Activated naive CD4-positive, alpha-beta T cell (primary cell): ENCODE measurements at places on chromosomes 2 and 18.

DNA sequence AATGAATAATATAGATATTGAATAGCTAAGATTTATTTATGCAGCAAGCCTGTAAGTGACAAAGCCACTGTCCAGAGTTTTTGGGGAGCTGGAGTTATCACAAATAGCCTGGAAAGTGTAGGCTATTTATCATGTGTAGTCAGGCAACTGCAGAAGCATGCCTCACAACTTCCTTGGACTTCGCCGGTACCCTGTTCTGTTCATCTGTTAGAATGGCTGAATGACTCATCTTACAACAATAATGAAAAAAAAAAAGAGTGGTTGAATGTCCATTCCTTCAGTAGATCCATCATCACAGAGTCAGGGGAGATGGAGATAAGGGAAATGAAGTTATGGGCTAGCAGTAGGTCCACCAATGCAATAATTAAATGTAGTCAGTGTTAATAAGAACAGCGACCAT, 24.0 kb upstream of the ATP5MC3 start:
- DNase-seq: no peak

DNA sequence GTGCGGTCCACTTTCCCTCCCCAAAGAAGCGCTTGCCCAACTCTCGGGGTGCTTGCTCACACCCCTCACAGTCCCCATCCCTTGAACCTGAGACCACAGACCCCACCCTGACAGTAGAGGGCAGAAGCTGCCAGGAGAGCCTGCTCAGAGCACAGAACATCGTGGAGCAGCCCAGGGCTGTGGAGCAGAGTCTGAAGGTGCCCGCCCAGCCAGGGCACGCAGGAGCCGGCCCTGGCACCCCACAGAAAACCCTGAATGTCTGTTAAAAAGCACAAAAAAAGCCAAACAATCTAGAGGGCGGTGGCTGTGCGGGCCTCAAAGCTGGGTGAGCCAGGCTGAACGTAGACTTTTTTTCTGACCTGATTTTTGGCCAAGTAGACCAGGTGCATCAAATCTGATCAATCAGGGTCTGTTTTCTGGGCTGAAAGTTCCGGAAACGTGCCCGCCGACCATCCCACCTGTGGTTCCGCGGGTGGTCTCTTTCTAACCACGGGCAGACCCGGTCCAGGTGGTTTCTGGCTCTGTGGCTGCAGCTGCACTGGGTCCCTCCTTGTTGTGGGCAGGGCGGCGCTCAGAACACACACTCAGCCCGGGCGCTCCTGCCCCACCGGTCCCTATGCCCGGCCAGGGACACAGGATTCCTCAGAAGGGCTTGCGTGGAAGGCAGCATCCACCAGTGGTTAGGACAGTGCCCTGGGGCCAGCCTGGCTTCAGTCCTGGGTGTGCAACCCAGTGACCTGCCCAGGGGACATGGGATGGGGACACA, 66.3 kb downstream of the SLC66A2 start:
- no peak for DNase-seq

DNA sequence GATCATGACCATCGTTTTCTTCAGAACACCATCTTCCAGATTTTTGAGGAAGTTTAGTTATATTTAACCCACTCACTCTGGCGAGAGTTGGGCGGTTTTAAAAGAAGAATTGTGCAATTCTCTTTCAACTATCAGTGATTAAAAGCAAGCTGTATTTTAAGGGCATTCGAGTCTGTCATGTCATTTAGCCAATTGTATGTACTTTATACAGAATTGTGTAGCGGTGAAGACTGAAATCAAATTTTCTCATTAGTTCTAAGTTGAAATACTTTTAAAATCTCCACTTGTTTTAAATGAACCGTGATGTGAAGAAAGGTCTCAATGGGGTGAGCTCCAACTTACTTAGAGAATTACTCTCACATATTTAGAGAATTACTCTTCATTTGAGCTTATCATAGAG, 214.6 kb upstream of the DTNA start:
- no peak for DNase-seq

GRCh38 chr2:101872480-101872879, 119.3 kb upstream of the IL1R2 start:
- DNase-seq: no peak

DNA sequence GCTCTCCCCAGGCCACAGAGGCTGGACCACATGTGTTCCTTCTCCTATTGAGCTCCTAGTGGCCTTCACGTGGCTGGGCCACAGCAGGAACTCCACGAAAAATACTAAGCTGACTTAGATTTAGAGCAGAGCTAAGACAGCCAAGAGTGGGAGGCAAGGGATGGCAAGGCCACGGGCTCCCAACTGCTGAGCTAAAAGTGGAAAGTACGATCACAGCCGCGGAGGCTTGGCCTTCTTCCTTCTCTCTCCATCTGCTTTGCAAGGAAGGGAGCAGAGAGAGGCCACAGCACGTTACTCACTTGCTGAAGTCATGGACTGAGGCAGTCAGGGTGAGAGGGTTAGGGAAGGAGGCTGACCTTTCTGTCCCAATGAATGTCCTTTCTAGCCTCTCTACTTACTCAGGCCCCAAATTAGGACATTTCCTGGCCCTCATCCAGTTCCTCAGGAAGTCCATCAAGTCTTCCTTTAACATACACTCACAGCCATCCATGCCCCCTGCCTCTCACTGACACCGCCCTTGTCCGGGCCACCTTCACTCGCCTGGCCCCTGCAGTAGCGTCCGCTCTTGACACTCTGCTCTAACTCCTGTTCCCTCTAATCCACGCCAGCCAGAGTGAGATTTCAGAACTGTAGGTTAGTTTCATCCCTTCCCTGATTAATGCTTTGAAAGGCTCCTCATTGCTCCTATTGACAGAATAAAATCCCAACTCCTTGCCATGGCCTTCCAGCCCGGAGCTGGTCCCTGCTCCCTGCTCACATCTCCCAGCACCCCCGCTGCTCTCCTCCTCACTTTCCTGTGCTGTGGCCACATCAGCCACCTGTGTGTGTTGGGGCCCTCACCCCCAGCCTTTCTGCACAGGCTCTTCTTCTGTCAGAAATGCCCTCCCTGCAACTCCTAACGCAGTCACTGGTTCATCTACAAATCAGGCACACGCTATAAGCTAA, 204.2 kb downstream of the CYP26B1 start:
- DNase-seq: no peak

DNA sequence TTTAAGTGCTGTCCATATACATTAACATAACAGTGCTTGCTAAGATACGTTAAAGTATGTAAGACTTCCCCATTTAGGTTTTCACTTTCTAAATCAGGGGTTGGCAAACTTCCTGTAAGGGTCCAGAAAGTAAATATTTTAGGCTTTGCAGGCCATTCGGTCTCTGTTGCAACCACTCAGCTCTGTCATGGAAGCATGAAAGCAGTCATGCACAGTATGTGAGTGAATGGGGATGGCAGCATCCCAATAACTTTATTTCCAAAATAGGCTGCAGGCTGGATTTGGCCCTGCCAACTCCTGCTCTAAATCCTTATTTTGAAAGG, 128.7 kb downstream of the PLA2R1 start:
- DNase-seq: no peak

GRCh38 chr2:239444626-239445577, 44.1 kb upstream of the HDAC4 start:
- DNase-seq: no peak

- no peak for DNase-seq
Observed at GRCh38 chr18:25287106-25287505, 64.9 kb downstream of the ZNF521 start.

DNA sequence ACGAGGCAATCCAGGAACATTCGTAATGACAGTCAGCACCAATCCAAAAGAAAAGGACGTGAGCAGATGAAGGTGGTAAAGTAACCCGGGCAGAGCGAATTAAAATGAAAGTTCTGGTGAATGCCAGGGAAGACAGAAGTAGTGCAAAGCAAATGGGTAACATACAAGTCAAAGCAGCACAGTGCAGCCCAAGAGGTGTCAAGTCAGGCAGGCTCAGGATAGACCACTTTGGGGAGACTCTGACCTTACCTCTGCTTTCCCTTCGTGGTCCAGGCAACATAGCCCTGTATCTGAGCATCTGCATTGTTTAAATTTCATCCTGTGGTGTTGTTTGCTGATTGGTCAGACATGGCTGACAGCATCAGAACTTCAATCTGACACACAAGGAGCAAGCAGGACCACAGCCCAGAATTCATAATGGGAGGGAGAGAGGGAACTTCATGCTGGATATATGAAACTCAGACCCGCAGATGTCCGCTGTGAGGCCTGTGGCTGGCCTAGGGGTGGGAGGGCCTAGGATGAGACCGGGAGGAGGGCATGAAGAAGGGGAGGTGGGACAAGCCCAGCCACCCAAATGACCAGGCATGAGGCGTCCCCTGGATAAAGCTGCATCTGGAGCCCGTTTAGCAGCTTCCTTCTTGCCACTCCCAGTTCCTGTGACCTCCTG, 285.7 kb downstream of the TCF4 start:
- DNase-seq: no peak

GRCh38 chr2:139357972-139358371, 577.8 kb upstream of the NXPH2 start:
- DNase-seq: no peak

GRCh38 chr2:127563458-127564428, 28.3 kb downstream of the MYO7B start:
- DNase-seq: no peak

- no peak for DNase-seq
Observed at GRCh38 chr18:13437796-13438506, 219.4 kb downstream of the LDLRAD4 start.

DNA sequence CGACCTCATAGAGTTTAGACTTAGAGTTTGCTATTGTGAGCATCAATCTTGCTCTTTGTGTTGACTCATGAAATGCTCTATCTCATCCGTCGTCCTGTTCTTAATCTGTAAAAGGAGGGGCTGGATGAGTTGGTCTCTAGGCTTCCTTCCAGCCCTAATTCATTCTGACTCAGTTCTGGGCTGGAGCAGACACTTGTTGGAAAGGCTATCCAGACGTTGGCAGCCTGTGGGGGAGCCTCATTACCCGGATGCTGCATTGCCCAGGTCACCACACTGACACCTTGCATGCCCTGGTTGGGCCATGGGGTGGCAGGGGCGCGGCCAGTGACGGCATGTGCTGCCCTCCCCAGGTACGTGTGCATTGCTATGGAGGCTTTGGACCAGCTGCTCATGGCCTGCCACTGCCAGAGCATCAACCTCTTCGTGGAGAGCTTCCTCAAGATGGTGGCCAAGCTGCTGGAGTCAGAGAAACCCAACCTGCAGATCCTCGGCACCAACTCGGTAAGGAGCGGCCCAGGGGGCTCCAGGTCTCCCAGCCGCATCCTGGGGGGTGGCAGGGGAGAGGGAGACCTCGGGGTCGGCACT, 61.5 kb downstream of the EFR3B start:
- no peak for DNase-seq

GRCh38 chr2:191629976-191630712, 47.8 kb upstream of the NABP1 start:
- no peak for DNase-seq

GRCh38 chr2:174750923-174751441, 13.3 kb downstream of the CHRNA1 start:
- no peak for DNase-seq

GRCh38 chr18:38807915-38808314, 1242.3 kb upstream of the CELF4 start:
- no peak for DNase-seq

DNA sequence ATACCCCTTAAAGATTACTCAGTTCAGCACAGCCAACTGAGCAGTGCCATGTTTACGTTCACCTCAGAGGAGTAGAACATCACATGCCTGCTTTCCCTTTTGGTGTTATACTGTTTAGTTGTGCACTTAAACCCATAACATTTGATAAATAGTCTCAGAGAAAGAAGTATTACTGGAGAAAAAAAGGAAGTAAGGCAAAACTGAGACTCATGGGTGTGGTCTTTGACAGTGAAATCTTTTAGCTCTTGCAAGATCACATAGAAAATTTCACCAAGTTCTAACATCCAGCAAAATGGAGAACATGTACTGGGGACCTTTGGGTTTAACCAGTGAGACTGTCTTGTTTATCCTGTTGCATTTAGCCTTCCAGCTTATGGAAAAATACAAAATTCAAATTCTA, 5.6 kb downstream of the TANK start:
- DNase-seq: no peak

- no peak for DNase-seq
Observed at GRCh38 chr2:65710779-65711295, 278.4 kb upstream of the SPRED2 start.

GRCh38 chr2:62824388-62824787, 118.9 kb downstream of the EHBP1 start:
- no peak for DNase-seq

DNA sequence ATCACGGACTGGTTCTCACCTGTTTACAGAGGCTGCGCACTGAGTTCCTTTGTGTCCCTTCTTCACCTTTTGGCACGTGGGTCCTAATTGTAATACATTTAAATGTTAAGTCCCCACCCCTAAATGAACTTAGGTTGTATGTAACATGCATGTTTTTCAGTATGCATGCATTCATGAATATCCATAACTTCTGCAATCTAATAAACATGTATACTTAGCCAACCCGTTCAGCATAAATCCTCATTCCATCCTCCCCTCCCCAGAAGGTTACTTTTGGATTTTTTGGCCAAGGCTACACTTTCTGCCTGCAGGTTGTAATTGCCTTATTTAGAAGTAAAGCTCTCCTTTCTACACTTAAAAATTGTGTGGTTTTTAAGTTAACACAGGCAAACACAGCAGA, 314.7 kb downstream of the SUCLG1 start:
- no peak for DNase-seq

DNA sequence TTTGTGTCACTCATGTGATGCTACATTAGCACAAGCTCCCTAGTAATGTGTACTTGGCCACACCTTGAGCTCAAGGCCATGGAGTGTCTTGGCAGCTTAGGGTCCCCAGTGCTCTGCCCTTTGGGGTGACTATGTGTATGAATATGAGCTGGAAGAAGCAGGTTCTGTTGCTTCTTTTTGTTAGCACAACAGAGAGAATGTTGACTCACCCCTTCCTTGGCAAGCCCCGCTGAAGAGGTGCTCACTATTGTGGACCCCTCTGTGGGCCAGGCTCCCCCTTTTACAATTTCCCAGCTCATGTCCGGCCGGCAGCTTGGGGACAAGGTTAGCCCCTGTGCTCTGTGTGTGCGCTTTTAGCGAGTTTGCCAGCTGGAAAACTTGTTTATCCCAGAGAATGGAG, 48.1 kb downstream of the DGKD start:
- no peak for DNase-seq

DNA sequence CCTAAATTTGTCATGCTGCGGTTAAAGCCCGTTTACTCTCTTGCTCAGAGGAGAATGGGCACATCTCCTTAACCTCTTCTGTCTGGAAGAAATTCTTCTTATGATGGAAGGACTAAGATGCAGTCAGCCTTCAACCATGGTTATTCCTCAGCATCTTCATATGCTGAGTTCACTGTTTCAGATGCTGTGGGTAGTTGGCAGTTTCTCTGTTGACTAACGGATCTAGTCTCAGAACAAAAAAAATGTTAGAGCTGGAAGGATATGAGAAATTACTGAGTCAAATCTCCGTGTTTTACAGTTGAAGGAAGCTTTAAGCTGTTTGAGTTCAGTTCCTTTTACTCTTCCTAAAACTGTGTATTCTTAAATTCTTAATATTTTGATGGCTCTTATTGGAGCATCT, 43.6 kb upstream of the PGAP1 start:
- no peak for DNase-seq

GRCh38 chr2:63984606-63985359, 34.4 kb downstream of the VPS54 start:
- DNase-seq: no peak
